ENCODE measurements at places on chromosomes 2 and 18. TPM values are rescaled to one million over a fixed set of nuclear protein-coding genes. Genes with fewer than 3 reads are reported as not detected.

The RBM45 gene
- total RNA-seq, result 18.6 TPM

DNA sequence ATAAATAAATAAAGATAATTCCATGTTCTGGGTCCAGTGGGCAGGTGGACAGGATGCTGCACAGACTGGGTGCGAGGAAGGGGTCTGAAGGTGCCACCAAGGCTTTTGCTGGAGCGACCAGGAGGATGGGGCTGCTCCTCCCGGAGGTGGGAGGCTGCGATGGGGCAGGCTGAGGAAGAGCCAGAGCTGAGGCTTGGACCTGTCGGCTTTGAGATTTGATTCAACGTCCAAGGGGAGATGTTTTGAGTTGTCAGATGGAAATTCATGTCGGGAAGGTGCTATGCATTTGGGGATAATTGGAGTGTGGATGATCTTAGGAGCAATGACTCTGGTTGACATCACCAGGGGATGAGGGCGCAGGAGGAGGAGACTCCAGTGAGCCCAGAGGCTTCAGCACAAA is 11.7 kb downstream of the ALLC start:
- DNase-seq, result no peak
- H3K27me3 ChIP-seq, result no peaks in the 10 kb centered on the region
- H3K36me3 ChIP-seq, result no peaks in the 10 kb centered on the region
- no peak overlapping the region for H3K4me3 ChIP-seq

- no peaks in the 10 kb centered on the region for H3K27me3 ChIP-seq
- H3K27ac ChIP-seq, result no peak overlapping the region
- no peaks in the 10 kb centered on the region for H3K4me1 ChIP-seq
- no peak overlapping the region for H3K4me3 ChIP-seq
These were observed 439.7 kb upstream of the TNP1 start for GRCh38 chr2:217299590-217299989.

DNA sequence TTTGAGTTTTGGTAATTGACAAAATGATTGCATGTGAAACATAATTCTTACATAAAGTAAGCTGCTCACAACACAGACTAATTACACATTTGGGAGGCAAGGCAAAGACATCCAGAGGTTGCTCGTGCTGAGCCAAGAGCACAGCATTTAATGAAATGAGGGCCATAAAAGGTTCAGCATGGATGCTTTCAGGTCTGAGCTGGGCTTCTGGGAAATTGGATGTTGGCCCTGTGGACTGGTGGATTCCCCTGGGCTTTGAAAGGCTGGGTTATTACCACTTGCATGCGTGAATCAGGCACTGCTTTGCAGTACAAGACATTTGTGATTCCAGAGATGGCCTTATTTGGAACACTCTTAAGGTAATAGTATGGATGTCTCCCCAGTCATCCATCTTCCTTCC is 533.5 kb upstream of the NRP2 start:
- H3K4me3 ChIP-seq, result no peak overlapping the region
- no peaks in the 10 kb centered on the region for H3K36me3 ChIP-seq
- no peak overlapping the region for H3K27ac ChIP-seq
- no peaks in the 10 kb centered on the region for H3K4me1 ChIP-seq
- DNase-seq, result no peak
- no peaks in the 10 kb centered on the region for H3K27me3 ChIP-seq

DNA sequence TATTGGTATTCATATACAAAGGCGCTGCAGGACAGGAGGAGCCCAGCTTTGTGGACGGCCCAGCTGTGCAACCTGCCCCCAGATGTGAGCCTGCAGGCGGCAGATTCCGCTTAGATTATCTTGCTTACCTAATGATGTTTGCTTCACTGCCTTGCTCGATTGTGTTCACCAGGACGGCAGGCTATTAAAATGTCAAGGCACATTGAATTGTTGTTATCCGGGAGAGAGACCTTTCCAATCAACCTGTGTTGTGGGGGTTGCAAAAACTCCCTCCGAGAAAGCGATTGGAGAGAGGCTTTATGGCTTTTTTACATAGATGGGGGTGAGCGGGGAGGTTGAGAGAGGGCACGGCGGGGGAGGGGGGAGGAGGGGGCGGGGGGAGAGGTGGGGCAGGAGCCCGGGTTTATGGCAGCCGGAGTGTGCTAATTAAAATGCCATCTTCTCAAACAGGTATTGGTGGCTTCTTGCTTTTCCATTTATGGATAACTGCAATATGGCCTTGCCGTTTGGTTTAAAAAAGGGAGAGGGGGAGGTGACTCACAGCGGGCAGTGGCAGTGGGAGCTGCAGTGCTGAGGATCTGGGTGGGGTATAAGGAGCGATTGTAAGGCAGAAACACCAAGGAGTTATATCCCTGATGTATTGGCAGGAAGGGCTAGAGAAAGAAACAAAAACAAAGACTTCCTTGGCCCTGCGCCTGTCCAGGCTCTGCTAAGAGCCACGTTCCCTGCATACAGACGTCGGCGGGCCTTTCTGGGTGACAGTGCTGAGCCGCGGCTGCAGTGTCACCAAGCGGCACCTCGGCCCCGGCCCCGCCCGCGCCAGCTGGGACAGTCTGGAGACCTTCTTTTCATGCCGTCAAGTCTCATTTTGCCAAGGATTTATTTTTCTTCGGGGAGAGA is 97.2 kb downstream of the INSIG2 start:
- H3K4me1 ChIP-seq, result no peaks in the 10 kb centered on the region
- peak overlapping the region; percentile 78 for H3K27ac ChIP-seq
- DNase-seq, result peak; percentile 66
- H3K4me3 ChIP-seq, result peak overlapping the region; percentile 78

The CSRNP3 gene
- 6.1 TPM for total RNA-seq

DNA sequence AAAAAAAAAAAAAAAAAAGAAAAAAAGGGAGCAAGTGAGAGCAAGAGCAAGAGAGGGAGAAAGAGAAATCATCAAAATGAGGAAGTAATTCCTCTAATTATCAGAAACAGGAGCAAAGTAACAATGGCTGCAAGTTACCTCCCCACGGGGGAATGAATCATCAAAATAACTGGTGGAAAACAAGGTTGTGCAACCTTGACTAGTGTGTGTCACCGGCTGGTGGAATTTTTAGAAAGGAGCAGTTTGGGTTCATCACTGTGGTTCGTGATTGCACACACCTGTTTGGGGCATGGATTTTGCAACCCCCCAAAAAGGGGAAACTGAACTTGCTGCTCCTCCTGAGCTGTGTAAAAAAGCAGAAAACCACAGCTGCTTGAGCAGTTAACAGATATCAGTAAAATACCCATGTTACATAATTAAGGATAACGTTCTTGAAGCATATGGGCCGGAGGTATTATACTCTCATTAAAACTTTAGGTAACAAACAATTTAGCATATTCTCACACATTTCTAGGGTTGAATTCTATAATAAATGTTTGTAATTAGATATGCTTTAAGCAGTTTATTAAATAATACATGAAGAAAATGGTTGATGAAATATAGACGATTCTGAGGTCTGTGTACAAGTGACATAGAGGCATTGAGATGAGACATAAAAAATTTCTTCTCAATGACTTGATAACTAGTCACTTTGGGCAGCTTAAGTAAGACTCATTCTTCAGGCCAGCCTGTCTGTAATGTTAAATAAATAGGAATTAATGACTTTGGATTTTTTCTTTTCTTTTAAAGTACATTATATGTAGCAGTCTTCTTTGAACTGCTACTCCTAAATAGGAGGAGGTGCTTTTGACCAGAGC is 184.2 kb upstream of the ZEB2 start:
- no peak overlapping the region for H3K4me3 ChIP-seq
- no peak overlapping the region for H3K27ac ChIP-seq
- no peaks in the 10 kb centered on the region for H3K36me3 ChIP-seq
- DNase-seq, result no peak
- H3K4me1 ChIP-seq, result no peaks in the 10 kb centered on the region

GRCh38 chr2:41711736-41712135 is 336.1 kb upstream of the PKDCC start:
- H3K4me3 ChIP-seq, result no peak overlapping the region
- H3K27ac ChIP-seq, result no peak overlapping the region
- DNase-seq, result no peak
- H3K4me1 ChIP-seq, result no peaks in the 10 kb centered on the region

The PLB1 gene
- total RNA-seq, result 10.4 TPM

DNA sequence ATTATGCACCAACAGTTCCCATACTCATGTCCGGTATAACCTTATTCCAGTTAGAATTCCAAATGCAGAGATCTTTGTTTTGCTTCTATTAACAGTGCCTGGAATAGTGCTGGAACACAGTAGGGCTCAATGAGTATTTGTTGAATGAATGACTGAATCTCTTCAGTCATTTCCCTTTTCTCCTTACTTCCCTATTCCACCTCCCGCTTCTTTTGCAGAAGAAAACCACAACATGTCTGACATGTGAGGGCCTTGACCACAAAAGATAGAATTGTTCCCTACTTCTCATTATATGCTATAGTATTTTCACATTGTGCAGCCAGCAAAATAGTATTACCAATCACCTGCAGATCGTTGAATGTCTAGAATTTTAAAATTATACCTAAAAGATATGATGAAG is 19.5 kb upstream of the HNRNPLL start:
- no peak overlapping the region for H3K4me3 ChIP-seq
- no peaks in the 10 kb centered on the region for H3K4me1 ChIP-seq
- no peak for DNase-seq
- H3K27ac ChIP-seq, result no peak overlapping the region

The SH3RF3 gene
- 16.5 TPM for total RNA-seq

DNA sequence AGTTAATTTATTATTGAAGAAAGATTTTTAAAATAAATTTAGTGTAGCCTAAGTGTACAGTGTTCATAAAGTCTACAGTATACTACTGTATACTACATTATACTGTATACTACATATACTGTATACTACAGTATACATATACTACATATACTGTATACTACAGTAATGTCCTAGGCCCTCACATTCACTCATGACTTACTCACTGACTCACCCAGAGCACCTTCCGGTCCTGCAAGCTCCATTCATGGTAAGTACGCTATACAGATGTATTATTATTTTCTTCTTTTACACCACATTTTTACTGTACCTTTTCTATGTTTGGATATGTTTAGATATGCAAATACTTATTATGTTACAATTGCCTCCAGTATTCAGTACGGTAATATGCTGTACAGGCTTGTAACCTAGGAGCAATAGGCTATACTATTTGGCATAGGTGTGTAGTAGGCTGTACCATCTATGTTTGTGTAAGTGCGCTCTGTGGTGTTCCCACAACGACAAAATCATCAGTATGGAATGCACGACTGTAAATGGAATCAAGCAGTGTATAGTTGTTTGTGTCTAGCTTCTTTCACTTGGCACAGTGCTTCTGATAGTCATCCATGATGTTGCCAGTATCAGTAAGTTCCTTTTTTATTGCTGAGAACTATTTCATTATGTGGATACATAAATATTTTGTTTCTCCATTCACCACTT is 245.7 kb downstream of the MTX2 start:
- no peaks in the 10 kb centered on the region for H3K36me3 ChIP-seq
- H3K4me3 ChIP-seq, result no peak overlapping the region
- no peak overlapping the region for H3K27ac ChIP-seq

The SLC25A12 gene
- 27.4 TPM for total RNA-seq

- no peaks in the 10 kb centered on the region for H3K4me1 ChIP-seq
- H3K27me3 ChIP-seq, result no peaks in the 10 kb centered on the region
- no peaks in the 10 kb centered on the region for H3K36me3 ChIP-seq
- DNase-seq, result peak; percentile 52
- no peak overlapping the region for H3K4me3 ChIP-seq
These were observed 6.7 kb upstream of the COMMD1 start for GRCh38 chr2:61898810-61899209.

DNA sequence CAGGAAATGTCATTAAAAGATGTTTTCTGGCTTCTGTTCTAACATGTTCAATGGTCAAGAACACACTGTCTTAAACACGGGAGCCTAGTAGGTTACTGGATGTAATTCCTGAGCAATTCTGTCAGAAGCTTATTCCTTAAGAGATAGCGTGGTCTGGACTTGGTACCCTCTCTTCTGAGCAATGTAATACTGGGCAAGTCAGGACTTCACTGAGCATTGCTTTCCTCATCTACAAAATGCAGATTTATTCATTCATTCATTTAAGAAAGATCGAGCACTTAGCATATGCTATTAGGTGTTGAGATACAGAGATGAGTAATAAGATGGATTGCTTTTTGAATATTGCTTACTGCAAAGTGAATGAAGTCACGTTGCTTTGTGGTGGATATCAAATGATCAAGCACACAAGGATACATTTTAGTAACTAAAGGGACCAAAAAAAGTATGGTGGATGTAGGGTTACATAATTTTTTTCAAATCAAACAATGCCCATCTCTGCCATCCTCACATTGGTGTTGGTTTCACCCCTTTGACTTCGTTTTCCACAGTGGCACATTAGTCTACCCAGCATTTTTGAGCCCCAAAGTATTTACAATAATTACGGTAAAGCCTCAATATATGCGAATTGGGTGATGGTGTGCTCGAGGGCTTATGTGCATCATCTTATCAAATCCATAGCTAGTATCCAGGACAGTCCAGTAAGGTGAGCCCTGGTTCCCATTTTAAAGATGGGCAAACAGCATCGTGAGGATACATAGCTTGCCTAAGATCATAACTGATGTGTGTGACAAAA is 65.3 kb downstream of the ZC3H6 start:
- H3K27me3 ChIP-seq, result no peaks in the 10 kb centered on the region
- no peak for DNase-seq
- H3K4me1 ChIP-seq, result no peaks in the 10 kb centered on the region
- no peaks in the 10 kb centered on the region for H3K36me3 ChIP-seq

DNA sequence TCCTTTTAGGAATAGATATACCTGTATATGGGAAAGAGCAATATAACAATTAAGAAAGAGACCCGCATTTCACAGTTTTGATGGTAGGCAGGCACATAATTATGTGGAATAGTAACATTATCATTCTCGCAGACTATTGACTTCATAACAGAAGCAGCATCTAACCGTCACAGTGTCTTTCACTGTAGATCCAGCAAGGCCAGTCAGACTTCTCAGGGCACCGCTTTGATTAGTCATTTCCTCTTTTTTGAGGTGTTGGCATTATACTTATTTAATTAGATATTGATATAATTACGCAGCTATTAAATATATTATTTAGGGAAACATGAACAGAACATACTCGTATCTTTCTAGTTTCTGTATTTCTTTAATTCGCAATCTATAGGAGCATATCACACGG is 176.4 kb downstream of the NAPG start:
- no peaks in the 10 kb centered on the region for H3K36me3 ChIP-seq
- no peak for DNase-seq
- H3K4me3 ChIP-seq, result no peak overlapping the region
- no peaks in the 10 kb centered on the region for H3K4me1 ChIP-seq

GRCh38 chr2:75459565-75460310 is 101.0 kb downstream of the EVA1A start:
- no peak for DNase-seq
- H3K27me3 ChIP-seq, result no peaks in the 10 kb centered on the region
- H3K4me1 ChIP-seq, result no peaks in the 10 kb centered on the region
- H3K27ac ChIP-seq, result no peak overlapping the region

DNA sequence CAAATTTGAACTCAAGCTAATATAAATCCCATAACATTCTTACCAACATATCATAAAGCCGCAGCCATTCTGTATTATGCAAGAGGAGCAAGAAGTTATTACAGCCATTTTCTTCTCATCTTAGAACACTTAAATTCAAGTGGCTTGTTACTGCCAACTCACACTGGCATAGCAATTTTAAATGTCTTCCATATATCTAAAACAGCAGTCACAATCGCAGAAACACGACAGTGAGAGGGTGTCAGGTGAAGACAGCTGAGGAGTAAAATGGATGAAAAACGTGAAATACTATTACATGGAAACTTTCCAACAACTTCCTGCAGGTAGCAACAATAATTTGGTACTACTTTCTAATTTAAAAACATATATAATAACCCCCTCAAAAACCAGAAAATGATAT is 17.9 kb downstream of the PPP3R1 start:
- no peak overlapping the region for H3K4me3 ChIP-seq
- peaks cover 5% of the 10 kb centered on the region for H3K4me1 ChIP-seq
- no peaks in the 10 kb centered on the region for H3K27me3 ChIP-seq

Data from testis (tissue), 5 donors.